ENCODE measurements at places on chromosomes 2 and 18. TPM values are rescaled to one million over a fixed set of nuclear protein-coding genes. Genes with fewer than 3 reads are reported as not detected.

- DNase-seq: no peak
Measured at GRCh38 chr2:238462782-238463396, 36.2 kb downstream of the ASB1 start.

The FBLN7 gene
- polyA plus RNA-seq: 1.3 TPM

GRCh38 chr2:46653539-46653938, 174.2 kb downstream of the TMEM247 start:
- no peak for DNase-seq

The C2orf80 gene
- polyA plus RNA-seq: not detected

DNA sequence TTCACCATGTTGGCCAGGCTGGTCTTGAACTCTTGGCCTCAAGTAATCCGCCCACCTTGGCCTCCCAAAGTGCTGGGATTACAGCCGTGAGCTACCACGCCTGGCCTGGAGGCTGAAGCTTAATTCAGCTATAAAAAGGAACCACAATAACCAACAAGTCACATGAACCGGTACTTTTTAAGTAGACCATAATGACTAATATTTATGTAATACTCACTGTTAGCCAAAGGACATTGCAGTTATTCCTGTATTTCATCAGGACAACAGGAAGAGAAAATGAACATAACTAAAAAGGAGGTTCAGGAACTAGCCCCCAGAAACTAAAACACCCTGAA, 49.0 kb upstream of the TMEM87B start:
- no peak for DNase-seq
